NCI-H526 (cell line): ENCODE measurements at places on chromosomes 12 and 14.

GRCh38 chr14:96501217-96501739 is 904 bp upstream of the PAPOLA start:
- DNase-seq = peak; percentile 46

- DNase-seq = no peak
These were observed 52.0 kb downstream of the NFKBIA start for GRCh38 chr14:35352274-35353233.

- DNase-seq = peak; percentile 13
These were observed 58.8 kb downstream of the PIK3C2G start for GRCh38 chr12:18320036-18320617.

DNA sequence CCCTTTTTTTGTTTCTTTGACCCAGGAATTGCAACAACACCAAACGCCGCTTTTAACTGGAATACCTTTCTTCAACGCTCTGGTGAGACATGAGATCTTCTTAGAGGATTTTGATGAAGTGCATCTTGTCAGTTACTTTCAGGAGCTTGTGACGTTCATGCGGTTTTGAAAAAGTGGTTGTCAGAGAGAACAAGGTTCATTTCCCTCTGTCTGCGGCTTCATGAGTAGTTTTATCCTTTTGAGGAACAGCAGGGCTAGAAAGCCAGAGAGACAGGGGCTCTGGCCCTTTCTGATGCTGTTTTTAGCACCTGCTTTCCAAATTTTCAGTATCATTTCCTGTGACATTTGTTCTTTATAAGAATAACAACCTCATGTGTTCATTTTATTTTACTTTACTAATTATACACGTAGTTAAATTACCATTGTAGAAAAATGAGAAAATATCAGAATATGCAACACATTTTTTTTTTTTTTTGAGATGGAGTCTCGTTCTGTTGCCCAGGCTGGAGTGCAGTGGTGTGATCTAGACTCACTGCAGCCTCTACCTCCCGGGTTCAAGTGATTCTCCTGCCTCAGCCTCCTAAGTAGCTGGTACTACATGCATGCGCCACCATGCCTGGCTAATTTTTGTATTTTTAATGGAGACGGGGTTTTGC is 61.8 kb downstream of the GLT1D1 start:
- DNase-seq = no peak

- no peak for DNase-seq
These were observed 49.4 kb downstream of the DPF3 start for GRCh38 chr14:72844524-72844923.

GRCh38 chr14:92961567-92961855 is 38.6 kb downstream of the CHGA start:
- DNase-seq = no peak

DNA sequence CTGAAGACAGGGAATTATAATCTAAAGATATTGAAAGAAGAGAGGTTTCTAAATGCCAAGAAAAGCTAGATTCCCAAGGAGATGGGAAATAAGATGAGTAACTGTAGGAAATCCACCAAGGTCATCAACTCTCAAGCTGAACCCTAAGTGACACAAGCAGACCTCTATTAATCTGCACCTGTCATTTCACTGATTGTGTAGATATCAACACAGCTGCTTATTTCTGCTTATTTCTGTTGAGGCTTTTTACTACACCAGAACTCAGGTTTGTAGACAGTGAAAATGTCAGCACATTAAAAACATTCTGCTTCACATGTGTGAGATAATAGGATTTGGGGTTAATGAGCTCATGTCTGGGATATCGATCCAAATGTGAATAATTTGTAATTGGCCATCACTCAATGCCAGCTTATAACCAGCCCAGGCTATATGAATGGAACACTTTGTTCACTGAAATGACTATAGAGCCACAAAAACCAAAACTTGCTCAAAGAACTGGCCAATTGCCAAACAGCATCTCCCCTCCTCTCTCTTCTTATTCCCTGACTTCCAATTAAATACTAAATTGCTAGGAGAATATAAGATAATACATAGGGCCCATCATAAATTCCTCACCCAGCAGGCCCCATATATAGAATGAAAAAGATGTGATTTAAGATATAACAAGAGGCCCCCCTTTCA is 188.7 kb upstream of the ARID2 start:
- DNase-seq = no peak

GRCh38 chr12:114473717-114474116 is 67.8 kb upstream of the TBX5 start:
- DNase-seq = no peak

DNA sequence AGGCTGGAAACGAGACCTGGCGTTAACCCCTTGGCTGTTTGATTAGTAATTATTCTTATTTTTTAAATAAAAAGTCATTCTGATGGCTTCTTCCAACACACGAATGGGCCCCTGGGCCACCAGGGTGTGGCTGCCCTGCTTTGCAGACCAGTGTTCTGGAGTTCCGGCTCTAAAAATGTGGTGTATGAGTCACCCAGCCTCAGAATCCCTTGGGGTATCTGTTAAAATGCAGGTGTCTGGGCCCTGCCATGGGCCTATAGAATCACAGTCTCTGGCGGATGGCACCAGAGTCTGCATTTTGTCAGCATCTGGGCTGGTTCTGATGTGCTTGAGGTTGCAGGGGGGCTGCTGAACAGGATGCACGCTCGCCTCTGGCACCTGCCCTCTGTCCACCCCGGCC is 2.5 kb upstream of the PSMC1 start:
- DNase-seq = no peak

GRCh38 chr14:88463318-88463717 is 77.9 kb downstream of the SPATA7 start:
- no peak for DNase-seq

- no peak for DNase-seq
These were observed 60.0 kb downstream of the MYF5 start for GRCh38 chr12:80776706-80777105.

DNA sequence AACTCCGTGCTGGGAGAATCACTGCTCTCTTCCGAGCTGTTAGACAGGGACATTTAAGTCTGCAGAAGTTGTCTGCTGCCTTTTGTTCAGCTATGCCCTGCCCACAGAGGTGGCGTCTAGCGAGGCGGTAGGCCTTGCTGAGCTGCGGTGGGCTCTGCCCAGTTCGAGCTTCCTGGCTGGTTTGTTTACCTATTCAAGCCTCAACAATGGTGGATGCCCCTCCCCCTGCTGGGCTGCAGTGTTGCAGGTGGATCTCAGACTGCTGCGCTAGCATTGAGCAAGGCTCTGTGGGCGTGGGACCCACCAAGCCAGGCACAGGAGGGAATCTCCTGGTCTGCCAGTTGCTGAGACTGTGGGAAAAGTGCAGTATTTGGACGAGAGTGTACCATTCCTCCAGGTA is 43.7 kb downstream of the GPR137C start:
- DNase-seq = no peak

- DNase-seq = no peak
These were observed 156.7 kb downstream of the CEP128 start for GRCh38 chr14:80784820-80785219.

GRCh38 chr12:75308279-75308678 is 21.8 kb downstream of the CAPS2 start:
- no peak for DNase-seq

DNA sequence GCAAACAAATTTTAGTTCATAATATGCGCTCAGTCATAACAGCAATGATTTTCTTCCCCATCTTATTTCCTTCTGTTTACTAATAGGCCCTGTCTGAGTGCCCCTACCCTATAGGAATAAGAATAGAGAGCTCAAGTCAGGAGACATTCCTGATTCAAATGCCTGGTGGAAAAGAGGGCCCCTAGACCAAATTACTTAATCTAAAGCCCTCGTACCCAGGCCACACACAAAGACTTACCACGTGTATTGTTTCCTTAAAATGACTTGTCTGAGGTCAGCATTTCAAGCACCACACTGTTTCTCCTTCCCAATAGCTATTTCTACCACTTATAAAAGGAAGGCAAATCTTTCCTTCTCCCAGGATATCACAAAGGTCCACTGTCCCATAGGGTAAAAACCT is 314.9 kb upstream of the TMTC1 start:
- no peak for DNase-seq

- no peak for DNase-seq
These were observed 49.3 kb upstream of the DIO2 start for GRCh38 chr14:80260645-80261044.

GRCh38 chr14:52902971-52903619 is 47.8 kb downstream of the FERMT2 start:
- DNase-seq = no peak

DNA sequence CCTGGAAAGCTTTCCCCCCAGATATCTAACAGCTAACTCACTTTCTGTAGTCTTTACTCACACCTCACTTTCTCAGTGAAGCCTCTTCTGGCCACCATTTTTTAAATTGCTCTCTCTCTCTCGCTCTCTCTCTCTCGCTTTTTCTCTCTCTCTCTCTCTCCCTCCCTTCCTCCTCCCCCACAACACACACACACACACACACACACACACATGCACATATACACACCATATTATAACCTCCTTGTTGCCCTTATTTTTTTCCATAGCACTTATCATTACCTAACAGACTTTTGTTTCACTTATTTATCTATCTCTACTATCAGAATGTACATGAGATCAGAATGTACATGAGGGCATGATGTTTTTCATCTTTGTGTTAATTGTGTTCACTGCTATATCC is 156.8 kb downstream of the DUSP6 start:
- no peak for DNase-seq

DNA sequence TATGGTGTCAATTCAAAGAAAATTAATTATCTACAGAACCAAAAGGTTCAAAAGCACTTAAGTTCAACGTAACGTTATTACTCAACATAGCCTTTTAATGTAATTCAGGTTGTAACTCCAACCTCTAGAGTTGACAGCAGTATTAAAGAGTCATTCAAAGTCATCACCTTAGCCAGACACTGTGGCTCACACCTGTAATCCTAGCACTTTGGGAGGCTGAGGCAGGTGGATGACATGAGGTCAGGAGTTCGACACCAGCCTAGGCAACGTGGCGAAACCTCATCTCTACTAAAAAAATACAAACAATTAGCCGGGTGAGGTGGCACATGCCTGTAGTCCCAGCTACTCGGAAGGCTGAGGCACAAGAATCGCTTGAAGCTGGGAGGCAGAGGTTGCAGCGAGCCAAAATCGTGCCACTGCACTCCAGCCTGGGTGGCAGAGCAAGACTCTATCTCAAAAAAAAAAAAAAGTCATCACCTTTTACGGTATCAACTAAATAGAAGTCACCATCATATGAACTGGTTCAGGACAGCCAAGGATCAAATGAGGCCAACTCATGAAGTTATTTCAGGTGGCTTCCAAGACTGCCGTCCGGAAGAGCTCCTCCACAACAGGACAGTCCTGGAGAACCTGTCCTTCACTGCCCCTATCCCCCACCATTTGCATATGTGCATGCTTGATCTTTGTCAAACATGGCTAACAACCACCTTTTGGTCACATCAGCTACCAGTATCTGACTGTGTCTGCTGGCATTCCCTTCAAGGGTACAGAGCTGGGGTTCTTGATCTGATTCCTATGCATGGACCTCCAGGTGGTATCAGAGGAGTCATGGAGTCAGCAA is 4.2 kb downstream of the PPTC7 start:
- DNase-seq = peak; percentile 26

DNA sequence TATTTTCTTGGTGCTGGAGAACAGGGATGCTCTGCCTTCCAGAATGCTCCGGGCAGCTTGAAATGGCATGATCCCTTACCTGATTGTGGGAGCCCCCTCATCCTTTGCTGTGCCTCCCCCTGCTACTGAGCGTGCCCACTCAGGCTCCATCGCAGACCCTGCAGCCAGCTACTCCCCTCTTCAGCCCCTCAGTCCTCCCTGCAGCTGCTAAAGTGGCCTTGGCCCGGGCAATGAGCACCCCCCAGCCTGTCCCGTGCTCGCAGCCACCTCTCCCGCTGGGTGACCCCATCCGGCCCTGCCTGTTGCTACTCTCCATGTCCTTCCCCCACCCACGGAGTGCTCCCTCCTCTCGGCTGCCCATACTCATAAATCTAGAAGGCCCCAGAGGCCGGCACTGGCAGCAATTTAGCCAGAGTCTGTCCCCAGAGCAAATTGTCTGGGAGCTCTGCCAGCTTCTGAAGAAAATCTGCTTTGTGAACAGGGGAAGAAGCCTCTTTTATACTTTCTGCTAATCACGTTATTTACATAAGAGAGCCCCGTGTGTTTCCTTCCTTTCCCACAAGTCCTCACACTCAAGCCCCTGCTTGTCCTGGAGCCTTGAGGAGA is 143.7 kb upstream of the FRMD6 start:
- DNase-seq = no peak

DNA sequence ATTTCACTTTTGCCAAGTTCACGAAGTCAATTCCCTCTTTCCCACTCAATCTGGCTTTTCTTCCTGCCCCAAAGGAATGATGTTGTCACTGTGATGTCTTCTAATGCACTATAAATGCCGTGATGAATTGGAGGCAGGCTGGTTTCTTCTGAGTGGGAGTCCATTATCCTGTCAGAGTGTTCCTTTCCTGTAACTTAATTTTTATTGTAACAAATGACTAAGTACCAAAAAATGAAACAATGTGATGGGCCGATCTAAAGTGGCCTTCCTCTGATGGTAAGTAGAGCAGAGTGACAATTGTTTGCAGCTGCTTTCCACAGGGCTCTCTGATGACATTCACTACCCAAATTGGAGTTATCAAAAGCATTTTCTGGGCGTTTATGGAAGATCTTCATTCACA is 22.2 kb downstream of the TMEM30B start:
- DNase-seq = no peak

- DNase-seq = peak; percentile 9
These were observed 905.4 kb upstream of the ATXN7L3B start for GRCh38 chr12:73632191-73632590.

GRCh38 chr12:96194971-96195844 is 1.0 kb downstream of the ELK3 start:
- peak; percentile 35 for DNase-seq

DNA sequence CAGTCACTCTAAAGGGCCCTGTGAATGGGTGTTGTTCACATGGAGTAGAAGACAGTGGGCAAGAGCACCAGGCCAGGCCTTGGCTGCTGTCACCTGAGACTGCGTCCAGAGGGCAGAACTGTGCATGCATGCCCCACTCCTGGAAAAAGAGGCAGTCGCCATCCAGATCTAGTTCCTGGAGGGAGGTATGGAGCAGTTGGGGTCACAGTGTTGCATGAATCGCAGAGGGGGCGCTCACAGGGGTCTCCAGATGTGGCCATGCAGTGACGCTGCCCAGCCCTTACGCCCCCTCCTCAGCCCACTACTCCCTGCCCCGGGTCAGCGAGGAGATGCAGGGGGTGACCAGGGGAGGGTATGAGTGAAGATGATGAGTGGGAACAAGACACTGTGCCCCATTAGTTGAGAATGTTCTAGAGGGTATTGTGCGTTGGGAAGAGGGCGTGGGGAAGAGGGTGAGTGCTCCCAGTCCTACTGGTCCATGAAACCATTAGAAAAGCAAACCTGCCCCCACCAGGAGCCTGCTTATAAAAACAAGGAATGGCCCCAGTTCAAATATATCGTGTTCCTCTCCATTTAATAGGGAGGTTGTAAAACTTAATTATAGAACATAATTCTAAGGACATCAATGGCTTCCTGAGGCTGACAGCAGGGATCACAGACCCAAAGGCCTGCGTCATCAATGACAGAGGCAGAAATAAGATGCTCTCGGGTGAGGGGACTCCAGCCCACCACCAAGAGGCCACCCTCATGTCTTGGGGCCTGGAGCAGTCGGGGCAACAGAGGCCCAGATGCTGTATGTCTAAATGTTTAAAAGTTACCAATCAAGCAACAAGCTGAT is 32.2 kb upstream of the BCL7A start:
- no peak for DNase-seq

- DNase-seq = no peak
These were observed 8.3 kb downstream of the BMAL2 start for GRCh38 chr12:27340971-27341370.
